ENCODE measurements at places on chromosomes 1 and 21. TPM values are rescaled to one million over a fixed set of nuclear protein-coding genes. Genes with fewer than 3 reads are reported as not detected.

The GUCA2A gene
- total RNA-seq = not detected

The SPATA46 gene
- total RNA-seq = not detected

The WNT3A gene
- not detected for total RNA-seq

DNA sequence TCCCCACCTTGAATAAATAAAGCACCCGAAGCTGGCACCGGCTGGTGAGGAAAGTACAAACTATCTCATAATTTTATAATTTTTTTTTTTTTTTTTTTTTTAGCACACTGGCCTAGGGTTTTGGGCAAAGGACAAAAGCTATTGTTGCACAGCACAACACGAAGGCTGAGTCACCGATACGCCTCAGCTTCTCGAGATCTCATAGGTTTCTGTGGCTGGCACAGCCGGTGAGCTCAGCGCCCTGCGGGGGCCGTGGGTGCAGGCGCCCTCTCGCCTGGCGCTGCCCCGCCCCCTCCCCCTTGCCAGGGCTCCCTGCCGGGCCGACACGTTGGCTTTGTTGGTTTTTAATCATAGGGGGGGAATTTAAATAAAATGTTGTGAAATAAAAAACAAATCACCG, 17.2 kb downstream of the CASZ1 start:
- peak; percentile 77 for DNase-seq

The ELAVL4 gene
- total RNA-seq = 0.14 TPM

The NES gene
- total RNA-seq = 0.13 TPM

The TRABD2B gene
- total RNA-seq = not detected

- peak; percentile 82 for DNase-seq
Measured at GRCh38 chr1:48916130-48917069, 139.7 kb upstream of the BEND5 start.

- peak; percentile 72 for DNase-seq
Measured at GRCh38 chr1:211258310-211258755, 833 bp upstream of the RCOR3 start.

The FMN2 gene
- 1.3 TPM for total RNA-seq

DNA sequence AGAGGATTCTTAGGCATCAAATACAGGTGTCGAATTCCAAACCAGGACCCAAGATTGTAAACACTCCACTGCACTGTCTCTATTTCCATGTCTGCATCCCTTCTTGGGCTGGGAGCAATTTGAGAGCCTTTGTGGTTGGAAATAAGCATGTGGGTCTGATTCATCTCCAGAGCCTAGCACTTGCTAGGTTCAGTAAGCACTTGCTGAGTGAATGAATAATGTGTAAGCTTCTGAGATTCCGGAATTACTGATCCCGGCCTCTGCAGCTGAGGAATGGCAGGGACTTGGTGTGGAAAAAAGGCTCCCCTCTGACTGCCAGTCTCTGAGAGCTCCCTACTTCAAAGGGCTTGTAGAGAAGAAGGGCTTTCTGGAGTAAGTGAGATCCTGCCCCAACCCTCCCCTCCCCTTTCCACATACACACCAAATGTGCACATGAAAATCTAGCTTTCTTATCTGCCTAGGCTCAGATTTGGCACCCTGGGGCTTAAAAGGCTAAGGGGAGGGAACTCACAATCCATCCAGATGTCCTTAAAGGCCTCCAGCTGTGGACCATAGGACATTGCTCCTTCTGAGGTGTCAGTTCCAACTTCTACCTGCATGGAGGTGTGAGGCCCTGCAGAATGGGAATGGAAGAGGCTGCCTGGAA, 39.6 kb upstream of the TRABD2B start:
- peak; percentile 88 for DNase-seq

- DNase-seq = no peak
Measured at GRCh38 chr1:25197982-25198662, 34.2 kb downstream of the SYF2 start.

GRCh38 chr1:213666113-213666512, 321.7 kb upstream of the PROX1 start:
- no peak for DNase-seq

- DNase-seq = no peak
Measured at GRCh38 chr1:121538943-121539575, 354.3 kb downstream of the SRGAP2C start.

- DNase-seq = no peak
Measured at GRCh38 chr21:31414263-31415000, 70.4 kb upstream of the TIAM1 start.

DNA sequence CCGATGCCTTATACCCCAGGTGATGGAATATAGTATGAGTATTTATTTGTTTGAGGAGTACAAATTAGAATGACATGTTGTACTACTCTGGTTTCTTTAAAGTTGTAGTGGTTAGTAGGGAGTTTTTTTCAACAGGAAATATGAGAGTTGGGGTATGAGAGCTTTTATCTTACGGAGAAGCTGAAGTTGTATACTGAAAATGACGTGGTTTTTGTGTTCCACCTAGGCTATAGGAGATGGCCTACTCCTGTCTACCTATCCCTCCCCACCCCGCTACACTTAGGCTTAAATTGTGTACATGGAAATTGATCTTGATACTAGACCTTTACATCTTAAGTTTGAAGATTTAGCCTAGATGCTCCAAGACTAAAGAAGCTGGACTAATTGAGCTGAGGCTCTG, 6.8 kb upstream of the HAX1 start:
- no peak for DNase-seq

GRCh38 chr21:34343838-34344381, 19.9 kb upstream of the KCNE2 start:
- DNase-seq = no peak

DNA sequence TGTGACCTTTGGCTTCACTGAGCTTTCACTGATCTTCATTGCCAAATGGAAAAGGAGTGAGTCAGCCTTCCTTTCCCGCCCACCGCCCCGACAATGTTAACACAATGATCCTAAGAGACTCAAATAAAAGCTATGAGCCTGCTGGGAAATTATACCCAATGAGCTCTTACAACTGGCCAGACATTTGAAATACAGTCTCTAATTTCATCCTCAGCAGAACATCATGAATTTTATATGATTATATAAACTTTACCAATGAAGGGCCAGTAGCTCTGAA, 252.5 kb downstream of the SIPA1L2 start:
- DNase-seq = peak; percentile 76

DNA sequence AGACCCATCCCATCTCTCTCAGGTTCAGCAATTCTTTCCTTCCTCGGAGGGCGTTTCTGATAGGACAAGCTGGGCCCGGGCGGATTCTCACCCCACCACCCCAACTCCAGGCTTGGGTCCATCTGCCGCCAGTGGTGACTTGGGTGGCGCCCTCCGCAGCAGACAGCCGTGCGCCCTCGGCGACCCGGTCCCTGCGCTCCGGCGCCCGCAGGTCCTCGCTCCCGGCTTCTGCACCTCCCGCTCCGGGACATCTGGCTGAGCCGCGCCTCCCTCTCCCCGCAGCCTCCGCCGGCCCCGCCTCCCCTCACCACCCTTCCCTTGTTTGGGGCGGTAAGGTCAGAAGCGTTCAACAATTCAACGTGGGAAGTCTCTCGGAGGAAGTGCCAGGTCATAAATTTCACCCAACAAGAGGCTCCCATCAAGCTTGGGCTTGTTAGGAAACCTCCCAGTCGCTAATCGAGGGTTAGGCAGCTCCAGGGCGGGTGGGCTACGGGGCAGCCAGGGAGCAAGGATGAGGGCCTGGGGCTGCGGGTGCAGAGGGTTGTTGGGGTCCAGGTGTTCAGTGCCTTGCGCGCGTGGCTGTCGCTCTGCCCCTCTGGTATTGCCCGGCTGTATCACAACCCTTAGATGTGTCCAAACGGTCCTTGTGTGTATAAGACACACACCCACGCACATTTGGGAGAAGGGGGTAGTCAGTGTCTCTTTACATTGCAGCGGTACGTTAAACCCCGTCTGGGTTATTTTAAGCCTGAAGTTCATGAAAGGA, 39.8 kb downstream of the OLIG1 start:
- no peak for DNase-seq

DNA sequence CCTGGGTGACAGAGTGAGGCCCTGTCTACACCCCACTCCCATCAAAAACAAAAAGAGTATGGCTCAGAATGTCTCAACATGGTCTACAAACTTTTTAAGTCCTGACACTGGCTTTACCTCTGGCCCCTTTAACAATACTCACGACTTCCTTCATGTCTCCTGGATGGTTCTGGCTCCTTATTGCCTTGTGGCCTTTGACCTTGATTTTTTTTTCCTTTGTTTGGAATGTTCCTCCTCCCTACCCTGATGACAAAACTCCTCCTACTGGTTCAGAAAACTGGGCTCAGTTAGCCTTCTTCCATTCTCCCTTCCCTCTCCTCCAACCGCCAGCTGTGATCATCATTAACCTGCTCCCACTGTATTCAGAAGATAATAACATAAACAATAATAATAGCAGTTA, 4.6 kb upstream of the SOAT1 start:
- no peak for DNase-seq

- DNase-seq = no peak
Measured at GRCh38 chr1:20169932-20170331, 16.0 kb upstream of the UBXN10 start.

Measured in HT1080 (cell line).